Kidney glomerular epithelial cell (primary cell): ENCODE measurements at places on chromosomes 16 and 17.

- DNase-seq: peak; percentile 19
These were observed 9.0 kb upstream of the G6PC1 start for GRCh38 chr17:42891539-42892152.

DNA sequence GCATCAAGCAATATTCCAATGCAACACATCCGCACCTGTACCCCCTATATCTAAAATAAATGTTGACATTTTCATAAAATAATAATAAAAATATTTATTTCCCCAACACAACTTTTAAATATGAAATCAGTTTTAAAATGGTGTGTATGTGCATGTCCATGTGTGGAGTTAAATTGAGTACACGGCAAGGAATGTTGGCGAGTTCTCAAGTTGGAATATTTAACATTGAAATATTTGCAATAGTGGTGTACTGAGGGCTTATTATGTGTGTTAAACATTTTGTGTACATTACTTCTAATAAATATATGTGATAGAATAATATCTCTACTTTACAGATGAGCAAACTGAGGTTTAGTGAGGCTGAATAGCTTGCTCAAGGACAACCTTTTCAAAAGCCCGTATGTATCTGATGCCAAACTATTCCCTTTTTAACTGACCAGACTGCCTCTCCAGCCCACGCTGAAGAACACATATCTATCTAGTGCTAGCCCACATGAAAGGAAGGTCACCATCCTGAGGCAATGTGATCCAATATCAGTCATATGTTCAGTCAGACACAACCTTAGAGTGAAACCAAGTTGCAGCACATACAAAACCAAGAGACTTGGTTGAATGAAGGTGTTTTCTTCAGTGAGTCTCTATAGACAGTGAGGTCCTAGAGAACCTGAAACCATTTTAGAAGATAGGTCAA lies 192.2 kb upstream of the CDH11 start:
- no peak for DNase-seq

GRCh38 chr17:79986411-79987186 lies 49.1 kb downstream of the TBC1D16 start:
- no peak for DNase-seq

DNA sequence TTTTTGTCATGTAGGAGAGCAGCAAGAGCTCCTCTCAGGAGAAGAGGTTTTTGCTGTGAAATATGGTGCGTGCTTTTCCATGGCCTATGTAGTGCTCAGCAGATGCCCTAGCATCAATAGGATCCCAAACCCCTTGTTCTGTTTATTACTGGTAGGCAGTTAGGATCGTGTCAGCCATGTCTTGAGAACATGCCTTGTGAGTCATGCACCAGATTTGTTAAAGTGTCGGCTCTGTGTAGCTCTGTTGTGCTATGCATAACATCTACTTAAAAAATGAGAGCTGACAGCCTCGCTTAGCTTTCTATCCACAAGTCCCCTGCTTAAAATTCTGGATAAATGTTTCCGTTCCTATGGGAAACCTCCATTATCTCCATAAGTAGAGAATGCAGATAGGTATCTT lies 4.4 kb upstream of the EIF4A3 start:
- no peak for DNase-seq

DNA sequence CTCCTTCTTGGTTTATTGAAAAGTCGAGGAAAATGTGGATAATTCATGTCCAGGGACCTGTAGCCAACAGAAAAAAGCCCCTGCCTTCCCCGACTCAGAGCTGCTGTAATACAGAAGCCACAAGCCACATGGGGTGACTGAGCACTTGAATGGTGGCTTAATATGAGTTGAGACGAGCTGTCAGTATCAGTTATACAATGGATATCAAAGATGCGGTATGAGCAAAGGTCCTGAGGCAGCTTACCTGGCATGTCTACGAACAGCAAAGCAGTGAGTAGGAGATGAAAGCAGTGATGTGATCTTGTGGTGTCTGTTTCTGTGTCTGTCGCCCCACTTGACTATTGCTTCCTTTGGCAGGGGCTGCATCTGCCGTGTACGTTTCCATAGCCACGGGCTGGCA lies 12.2 kb upstream of the RMI2 start:
- no peak for DNase-seq

GRCh38 chr16:84240455-84240854 lies 643 bp upstream of the KCNG4 start:
- DNase-seq: no peak

DNA sequence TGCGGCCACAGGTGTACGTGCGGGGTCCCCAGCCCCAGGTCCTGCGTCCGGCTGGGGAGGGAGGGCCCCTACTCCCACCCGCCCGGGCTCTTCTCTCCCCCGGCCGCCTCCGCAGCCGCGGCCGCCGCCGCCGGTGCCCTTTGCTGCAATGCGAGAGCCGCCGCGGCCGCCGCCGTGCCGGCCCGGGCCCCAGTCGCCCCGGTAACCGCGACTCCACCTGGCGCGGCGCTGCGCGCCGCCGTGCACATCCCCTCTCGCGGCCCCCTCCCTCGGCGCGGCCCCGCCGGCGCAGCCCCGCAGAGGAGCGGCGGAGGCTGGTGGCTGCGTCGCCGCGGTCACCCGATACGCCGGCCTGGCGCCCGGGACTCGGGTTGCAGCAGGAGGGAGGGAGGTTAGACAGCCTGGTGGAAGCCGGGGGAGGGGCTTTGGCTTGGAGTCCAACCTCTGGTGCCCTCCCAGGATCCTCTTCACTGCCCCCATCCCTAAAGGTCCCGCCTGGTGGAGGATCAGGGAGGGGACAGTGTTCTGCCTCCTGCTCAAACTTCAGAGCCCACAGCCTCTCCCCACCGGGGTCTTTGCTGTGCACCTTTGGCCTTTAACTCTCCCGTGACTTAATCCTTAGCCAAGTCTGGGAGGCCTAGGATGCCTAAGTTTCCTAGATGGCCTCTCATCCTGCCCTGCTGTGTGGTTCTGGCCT lies 32.9 kb downstream of the SRCIN1 start:
- DNase-seq: no peak

DNA sequence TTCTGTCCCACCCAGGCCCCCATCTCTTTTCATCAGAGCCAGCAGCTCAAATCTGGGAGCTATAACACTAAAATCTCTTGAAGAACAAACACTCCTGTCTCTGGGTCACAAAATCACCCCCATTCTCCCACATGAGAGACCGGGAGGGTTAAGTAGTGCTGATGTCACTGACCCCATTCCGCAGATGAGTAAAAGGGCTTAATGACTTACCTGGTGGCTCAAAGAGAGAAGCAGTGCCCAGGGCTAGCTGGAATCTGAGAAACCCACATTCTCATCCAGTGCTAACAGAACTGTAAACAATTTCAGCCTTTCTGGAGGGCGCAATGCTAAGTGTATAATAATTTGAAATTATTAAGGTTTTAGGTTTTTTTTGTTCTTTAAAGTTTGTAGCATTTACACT lies 26.3 kb upstream of the LHX1 start:
- DNase-seq: no peak

DNA sequence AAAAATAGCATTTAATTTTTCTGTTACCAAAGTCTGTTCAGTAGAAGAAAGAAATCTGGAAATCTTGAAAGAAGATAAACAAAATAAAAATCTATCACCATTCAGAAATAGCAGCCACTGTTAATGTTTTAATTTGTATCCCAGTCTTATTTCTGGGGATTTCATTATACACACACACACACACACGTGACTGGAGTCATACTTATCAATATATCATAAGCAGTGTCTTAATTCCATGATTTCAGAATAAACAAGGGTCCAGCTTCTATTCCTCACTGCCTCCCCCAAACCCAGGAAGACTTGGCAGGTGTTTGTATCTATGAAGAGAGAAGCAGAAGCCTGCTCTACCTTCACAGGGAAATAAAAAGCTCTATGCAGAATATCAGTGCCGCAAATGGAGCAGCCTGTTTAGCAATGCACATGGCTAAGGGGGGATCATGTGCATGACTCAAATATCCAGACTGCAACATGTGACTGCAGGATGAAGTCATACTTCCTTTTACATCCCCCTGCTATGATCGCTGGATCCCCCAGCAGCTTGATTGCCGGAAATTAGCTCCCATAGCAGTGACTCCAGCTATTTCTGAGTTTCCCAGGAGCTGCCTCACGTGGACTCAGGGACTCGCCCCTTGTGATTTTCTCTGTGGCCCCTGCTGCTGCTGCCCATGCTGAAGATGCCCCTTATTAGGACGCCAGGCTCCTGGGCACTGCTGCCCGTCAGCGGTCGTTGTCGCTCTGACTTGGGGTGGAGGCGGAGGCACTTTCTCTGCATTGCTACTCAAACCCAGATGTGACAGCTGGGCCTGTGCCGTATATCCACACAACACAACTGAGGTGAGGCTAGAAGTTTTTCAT lies 341.0 kb downstream of the CPPED1 start:
- no peak for DNase-seq

DNA sequence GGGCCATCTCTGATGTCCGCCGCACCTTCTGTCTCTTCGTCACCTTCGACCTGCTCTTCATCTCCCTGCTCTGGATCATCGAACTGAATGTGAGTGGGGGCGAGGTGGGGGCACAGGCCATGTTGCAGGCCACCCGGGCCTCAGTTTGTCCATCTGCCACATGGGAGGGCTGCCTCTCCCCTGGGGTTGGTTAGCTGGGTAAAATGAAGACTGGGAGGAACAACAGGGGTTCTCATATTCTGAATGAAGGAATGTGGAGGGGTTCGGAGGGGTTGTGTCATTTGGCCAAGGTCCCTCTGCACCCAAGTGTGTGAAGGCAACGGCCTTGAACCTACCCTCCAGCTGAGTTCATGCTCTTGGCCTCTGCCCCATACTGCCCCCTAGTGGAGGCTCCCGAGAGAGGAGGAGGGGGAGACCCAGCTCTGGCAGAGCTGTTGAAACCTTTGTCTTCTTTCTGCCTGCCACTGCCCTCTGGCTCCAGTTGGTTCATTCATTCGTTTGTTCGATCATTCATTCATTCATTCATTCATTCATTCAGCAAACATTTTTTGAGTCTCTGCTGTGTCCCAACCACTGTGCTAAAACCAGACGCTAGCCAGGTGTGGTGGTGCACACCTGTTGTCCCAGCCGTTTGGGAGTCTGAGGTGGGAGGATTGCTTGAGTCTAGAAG lies 11.4 kb upstream of the TCAP start:
- DNase-seq: peak; percentile 21

DNA sequence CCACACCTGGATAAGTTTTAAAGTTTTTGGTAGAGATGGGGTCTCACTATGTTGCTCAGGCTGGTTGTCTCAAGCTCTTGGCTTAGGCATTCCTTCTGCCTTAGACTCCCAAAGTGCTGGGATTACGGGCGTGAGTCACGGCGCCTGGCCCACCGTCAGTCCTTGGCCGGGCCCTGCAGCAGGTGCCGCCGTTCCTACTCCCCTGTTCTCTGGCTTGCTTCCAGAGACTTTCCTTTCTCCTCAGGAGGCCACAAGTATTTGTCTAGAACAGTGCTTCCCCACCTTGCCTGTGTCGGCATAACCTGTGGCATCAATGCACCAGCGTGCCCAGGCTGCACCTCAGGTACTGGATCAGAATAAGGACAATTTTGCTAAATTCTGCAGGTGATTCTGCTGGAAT lies 3.0 kb upstream of the MGAT5B start:
- DNase-seq: no peak

GRCh38 chr16:87585442-87586200 lies 16.7 kb upstream of the JPH3 start:
- DNase-seq: no peak

- no peak for DNase-seq
These were observed 458.9 kb downstream of the CDH13 start for GRCh38 chr16:83085660-83086059.

- no peak for DNase-seq
These were observed 15.9 kb downstream of the POLR3K start for GRCh38 chr16:37511-37910.

DNA sequence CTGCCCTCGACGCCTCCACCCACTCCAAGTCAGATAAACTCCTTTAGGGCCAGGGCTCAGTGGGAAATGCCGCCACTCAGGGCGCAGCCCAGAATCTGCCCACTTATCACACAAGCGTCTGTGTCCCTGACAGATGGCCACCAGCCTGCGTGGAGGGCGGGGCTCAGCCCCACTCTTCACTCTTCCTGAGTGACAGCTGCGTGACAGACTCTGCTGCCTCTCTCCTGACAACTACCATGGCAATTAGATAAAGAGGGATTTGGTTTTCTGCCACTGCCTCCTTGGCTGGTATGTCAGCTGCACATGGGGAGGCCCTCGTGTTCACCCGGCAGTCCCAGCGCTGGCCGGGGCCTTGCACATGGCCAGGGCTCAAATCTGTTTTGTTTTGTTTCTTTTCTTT lies 96.2 kb downstream of the RTN4RL1 start:
- DNase-seq: no peak

DNA sequence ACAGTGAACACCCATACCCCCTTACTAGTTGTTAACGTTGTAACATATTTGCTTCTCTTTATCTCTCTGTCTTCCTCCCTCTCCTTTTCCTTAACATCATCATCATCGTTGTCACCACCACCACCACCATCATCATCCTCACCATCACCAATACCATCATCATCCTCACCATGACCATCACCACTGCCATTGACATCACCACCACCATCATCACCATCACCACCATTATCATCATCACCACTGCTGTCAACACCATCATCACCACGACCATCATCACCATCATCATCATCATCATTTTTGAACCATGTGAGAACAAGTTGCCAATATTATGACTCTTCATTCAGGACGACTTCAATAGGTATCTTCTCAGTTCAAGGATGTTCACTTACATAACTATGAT lies 35.5 kb downstream of the SHISA6 start:
- no peak for DNase-seq

GRCh38 chr17:78557598-78558039 lies 19.6 kb downstream of the DNAH17 start:
- DNase-seq: peak; percentile 70

- no peak for DNase-seq
These were observed 11.5 kb downstream of the INPP5K start for GRCh38 chr17:1504866-1505265.

GRCh38 chr16:56558024-56558747 lies 6.7 kb upstream of the MT4 start:
- DNase-seq: peak; percentile 66

DNA sequence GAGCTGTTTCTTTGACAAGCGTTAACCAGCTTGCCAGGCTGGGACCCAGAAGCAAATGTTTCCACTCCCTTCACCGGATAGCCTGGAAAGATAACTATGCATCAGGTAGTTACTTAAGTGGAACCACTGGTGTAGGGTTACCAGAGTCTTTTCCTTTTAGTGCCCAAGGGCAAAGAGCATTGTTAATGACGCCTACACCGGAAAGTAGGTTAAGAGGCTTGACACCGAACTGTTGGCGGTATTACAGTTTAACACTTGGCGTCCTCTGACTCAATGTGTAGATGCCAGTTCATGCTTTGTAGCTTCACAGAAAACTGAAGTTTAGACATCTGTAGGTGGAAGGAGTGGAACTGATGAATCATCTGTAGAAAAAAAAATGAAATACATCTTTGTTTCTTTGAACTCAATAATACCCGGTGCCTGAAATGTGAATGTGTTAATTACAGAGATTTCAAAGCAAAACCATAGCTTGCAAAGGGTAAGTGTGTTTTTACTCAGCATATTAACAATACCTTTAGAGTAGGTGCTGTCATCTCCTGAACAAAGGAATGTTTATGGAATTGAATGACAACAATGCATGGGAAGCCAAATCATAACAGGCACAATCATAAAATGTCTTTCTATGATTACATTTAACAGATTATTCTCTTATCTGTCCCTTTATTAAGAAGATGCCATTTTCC lies 426.7 kb upstream of the SALL1 start:
- DNase-seq: peak; percentile 76

- no peak for DNase-seq
These were observed 46.2 kb downstream of the MARCHF10 start for GRCh38 chr17:62761884-62762283.

GRCh38 chr17:8015957-8016631 lies 13.7 kb downstream of the GUCY2D start:
- DNase-seq: no peak

- DNase-seq: peak; percentile 93
These were observed at the start of gene RPL19 for GRCh38 chr17:39200070-39200879. Gene RPL19, plus strand, starts transcription at chr17:39200283. Its CDS starts 62 bp downstream, at chr17:39200345.

GRCh38 chr17:78883089-78883532 lies 19.9 kb downstream of the CEP295NL start:
- peak; percentile 67 for DNase-seq
